ENCODE measurements at places on chromosomes 4 and X.

GRCh38 chrX:135185795-135186443, 14.7 kb upstream of the CT55 start:
- DNase-seq: peak; percentile 34

GRCh38 chr4:112061207-112061817, 83.9 kb upstream of the FAM241A start:
- no peak for DNase-seq

DNA sequence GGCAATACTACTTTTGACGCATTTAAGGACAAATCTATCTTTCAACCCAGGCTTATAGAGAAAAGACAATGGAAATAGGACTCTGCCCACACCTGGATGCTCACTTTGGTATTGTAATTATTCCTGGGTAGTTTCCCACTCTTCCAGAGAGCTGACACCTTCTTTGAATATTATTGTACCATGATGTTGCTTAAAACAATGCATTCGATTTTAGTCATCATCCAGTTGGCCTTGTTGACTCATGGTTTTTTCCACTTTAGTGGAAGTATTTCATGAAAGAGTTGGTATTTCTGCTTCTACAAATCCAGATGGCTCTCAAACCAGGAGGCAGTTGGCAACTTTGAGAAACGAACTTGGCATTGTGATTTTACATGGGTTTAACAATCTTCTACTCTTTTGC, 124.2 kb downstream of the ENOX2 start:
- DNase-seq: no peak

- no peak for DNase-seq
Measured at GRCh38 chrX:14616301-14616700, 87.0 kb downstream of the GLRA2 start.

GRCh38 chr4:99722725-99723124, 65.1 kb upstream of the C4orf54 start:
- DNase-seq: no peak

All from prostate gland (tissue), 2 donors.